ENCODE measurements at places on chromosomes 4 and X.
A peak's percentile ranks its signal among the peaks of the same experiment; 100 is the strongest.

GRCh38 chrX:8048466-8048865 lies 121.3 kb upstream of the PNPLA4 start:
- DNase-seq: no peak

DNA sequence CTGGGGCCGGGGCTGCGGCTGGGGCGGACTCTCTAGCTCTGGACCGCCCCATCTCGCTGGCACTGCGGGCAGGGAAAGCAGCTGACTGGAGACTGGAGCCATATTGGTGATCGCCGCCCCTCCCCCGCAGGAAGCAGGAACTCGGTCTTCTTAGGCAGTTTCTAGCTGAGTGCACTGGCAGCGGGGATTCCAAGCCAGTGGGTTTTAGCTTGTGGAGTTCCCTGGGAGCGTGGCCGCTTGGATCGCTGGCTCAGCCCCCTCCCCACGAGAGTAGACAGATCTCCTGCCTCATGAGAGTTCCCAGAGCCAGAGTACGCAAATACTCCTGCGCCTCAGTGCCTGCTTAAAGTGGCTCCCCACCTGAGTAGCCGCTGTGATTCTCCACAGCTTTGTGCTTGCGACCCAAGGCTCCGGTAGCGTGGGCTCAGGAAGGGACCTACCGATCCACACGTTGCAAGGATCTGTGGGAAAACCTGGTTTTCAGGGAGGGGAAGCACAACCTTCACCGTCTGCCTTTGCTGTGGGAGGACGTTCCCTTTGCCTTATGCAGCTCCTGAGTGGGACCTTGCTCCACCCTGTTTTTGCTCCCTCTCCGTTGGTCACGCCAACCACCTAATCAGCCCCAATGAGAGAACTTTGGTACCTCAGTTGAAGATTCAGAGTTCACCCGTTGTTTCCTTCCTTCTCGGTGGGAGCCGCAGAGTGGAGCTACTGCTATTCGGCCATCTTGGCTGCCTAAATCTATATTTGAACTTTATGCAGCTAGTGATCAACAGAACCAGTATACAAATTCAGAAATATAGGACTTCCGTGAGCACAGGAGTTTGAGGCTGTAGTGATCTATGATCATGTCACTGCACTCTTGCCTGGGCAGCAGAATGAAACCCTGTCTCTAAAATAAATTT lies 803.9 kb upstream of the PCDH10 start:
- DNase-seq: no peak

- DNase-seq: no peak
Measured at GRCh38 chr4:80151981-80152380, 45.3 kb upstream of the PRDM8 start.

DNA sequence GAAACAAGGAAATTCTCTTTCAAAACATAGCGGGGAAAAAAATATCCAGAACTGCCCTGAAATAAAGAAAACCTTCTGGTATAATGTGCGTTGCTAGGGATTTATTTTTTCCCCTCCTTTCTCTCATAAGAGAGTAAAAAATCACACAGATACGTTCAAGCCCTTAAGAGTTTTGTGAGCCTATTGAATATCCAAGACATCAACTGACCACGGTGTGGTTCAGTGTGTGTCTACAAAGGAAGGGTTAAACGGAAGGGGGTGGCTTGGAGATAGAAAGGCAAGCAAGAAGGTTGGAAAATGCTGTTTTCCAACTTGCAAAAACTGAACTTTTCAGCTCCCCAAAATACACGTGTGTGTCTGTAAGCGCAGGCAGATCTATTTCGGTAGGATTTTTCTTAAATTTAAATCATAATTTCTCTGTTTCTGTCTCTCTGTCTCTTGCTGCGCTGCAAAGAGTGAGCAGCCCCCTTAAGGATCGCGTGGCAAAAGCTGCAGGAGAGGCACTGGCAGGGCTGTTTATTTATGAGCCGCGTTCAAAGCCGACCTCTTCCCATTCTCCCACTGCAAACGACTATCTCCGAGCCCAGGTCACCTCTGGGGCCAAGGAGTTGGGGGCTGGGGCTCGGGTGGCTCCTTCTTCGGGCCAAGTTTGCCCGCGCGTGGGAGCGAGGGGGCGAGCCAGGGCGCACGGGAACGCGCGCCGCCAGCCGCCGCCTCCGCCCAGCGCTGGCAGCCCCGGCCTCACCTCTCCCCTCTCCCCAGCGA lies 492 bp upstream of the SLIT2 start:
- no peak for DNase-seq

DNA sequence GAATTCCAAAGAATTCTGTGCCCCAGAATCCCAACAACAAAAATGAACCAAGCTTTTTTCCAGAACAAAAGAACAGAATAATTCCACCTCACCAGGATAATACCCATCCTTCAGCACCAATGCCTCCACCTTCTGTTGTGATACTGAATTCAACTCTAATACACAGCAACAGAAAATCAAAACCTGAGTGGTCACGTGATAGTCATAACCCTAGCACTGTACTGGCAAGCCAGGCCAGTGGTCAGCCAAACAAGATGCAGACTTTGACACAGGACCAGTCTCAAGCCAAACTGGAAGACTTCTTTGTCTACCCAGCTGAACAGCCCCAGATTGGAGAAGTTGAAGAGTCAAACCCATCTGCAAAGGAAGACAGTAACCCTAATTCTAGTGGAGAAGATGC lies 161.6 kb downstream of the AFF2 start:
- DNase-seq: no peak

- DNase-seq: no peak
Measured at GRCh38 chrX:121902463-121902862, 855.1 kb downstream of the GLUD2 start.

DNA sequence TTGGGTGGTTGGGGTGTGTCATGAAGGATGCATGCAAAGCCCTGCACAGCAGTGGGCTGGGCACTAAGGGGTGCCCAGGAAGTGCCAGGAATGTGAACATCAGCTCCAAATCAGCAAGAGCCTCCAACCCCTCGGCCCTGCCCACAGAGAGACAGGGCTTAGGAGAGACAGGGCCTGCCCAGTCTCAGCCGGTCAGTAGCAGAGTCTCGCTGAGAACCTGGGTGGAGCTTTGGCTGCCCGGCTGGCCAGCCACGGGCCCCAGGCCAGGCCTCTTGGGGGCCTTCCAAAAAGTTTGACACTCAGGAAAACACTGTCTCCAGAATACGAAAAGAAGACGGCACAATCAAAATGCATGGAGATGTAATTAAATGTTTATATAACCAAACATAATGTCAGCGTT lies 4.3 kb upstream of the MXD4 start:
- DNase-seq: peak; percentile 79

GRCh38 chrX:150197388-150197787 lies 165.7 kb upstream of the MAMLD1 start:
- DNase-seq: no peak

- no peak for DNase-seq
Measured at GRCh38 chr4:48237996-48238645, 31.5 kb downstream of the TEC start.

DNA sequence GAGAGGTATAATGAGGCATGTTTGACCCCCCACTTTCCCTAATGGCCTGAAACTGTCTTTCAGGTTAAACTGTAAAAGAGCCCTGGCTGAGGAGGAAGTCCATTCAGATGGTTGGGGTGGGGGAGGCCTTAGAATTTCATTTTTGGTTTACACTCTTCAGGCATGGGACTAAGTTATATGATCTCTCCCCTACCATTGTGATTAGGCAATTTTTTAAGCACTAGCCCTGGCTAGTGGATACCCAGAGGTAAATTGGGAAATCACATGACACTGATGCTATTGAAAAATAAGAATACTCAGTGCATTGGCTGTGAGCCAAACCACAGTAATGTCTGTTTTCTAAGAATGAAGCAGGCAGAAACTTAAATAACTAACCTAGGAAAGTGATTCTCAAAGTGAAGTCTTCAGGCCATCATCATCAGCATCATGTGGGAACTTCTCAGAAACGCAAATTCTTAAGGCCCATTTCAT lies 149.7 kb downstream of the RRAGB start:
- no peak for DNase-seq

GRCh38 chrX:66046612-66047235 lies 6.8 kb upstream of the VSIG4 start:
- DNase-seq: no peak

DNA sequence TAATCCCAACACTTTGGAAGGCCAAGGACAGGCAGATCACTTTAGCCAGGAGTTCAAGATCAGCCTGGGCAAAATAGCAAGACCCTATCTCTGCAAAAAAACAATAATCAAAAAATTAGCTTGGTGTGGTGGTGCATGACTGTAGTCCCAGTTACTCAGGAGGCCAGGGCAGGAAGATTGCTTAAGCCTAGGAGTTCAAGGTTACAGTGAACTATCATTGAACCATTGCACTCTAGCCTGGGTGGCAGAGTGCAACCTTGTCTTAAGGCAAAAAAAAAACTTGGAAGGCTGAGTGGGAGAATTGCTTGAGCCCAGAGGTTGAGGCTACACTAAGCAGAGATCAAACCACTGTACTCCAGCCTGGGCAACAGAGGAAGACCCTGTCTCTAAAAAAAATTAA lies 5.2 kb upstream of the FRYL start:
- DNase-seq: no peak

DNA sequence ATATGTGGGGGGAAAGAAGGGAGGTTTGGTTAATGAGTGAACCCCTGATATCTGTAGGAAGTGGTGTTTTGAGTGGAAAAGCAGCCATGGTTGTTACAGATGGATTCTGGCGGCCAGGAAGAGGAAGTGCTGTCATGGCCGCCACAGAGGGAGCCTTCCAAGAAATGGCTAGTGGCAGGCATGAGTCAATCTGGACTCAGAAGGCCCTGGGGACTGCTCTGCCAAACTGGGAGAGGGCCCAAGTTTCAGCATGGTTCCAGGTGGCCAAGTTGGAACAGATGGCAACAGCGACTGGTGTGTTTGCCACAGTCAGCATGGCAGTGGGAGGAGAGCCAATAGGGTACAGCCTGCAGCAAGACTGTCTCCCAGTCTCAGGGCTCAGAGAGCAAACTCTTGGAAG lies 32.5 kb downstream of the ETDB start:
- no peak for DNase-seq

DNA sequence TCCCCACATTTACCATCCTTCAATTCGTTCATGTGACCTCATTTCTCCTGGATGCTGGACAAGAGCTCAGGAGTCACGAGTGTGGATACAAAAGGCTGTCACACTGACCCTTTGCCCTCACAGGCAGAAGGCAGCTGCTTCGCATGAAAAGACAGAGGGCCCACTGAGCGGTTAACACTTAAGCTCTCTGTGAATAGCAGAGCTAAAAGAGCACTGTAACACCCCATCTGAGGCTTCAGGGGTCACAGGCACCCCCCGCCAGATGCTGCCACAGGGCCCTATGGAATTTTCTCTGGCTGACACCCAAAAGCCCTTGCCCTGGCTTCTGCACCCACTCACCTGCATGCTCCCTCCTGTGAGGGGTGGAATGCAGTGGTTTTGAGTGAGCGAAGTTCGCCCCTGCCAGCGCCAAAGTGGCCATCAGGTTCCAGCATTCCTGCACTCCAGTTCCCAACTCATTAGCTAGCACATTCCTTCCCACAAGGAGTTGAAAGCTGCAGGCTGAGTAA lies 360.9 kb downstream of the PPP3CA start:
- no peak for DNase-seq

- DNase-seq: no peak
Measured at GRCh38 chr4:112361181-112361791, 64.1 kb downstream of the ALPK1 start.

DNA sequence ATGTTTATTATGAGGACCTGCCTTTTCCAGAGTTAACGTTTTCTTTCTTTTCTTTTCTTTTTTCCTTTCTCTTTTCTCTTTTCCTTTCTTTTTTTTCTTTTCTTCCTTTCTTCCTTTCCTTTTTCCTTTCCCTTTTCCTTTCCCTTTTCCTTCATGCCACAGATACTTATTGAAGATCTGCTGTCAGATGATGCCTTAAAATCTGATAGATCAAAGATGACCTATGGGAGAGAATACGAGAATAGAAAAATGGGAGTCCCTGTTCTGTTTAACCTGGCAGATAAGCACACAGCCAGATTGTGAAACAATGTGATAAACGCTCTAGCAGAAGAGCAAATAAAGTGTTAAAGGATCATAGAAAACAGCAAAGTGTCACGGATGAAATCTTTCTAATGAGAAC lies 38.9 kb downstream of the AFF1 start:
- DNase-seq: no peak

- no peak for DNase-seq
Measured at GRCh38 chr4:23923840-23924239, 34.0 kb upstream of the PPARGC1A start.

GRCh38 chrX:45187731-45188130 lies 12.9 kb downstream of the DIPK2B start:
- no peak for DNase-seq

DNA sequence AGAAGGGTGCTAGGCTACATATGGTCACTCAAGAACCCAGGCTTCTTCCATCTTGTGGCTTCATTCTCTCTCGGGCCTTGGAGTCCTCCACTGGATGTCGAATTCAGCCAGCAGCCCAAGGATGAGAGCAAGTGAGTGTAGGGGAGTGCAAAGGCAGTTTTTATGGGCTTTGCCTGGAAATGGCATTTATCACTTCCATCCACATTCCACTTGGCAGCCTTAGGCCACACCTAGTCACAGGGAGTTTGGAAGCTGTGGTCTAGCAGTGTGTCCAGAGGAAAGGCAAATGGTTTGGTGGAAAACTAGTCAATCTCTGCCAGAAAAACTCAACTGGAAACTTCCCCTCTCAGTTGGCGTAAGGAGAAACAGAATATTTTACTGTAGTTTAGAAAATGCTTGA lies 59.0 kb downstream of the NHS start:
- no peak for DNase-seq

DNA sequence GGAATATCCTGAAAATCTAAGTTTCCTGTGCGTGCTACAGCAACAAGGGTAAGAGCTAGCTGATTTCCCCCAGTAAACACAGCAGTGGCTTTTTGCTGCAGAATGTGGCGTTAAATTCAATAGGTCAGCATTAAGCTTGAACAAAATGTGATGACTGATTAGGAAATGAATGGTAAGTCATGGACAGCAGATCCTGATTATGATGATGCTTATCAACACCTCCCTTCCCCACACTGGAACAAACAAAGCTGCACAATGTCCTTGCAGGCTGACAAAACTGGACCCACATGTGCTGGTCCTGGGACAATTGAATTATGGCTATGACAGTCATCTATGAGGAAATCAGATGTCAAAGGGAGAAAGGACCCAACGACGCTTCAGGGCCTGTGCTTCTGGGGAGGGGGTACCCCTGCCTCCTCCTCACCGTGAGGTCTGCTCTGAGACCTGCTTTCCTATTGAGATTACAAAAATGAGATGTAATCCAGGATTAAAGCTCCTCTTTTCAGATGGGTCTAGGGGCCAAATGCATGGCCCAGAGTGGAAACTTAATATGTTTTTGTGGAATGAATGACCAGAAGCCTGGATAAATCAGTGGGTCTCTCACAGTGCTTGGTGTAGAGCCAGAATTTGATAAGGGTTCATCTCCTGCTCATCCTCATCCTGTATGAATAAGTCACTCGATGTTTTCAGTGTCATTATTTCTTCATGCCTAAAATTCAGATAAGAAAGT lies 32.0 kb upstream of the BOD1L1 start:
- DNase-seq: no peak

GRCh38 chrX:101365301-101365795 lies 16.8 kb upstream of the TIMM8A start:
- no peak for DNase-seq

- no peak for DNase-seq
Measured at GRCh38 chrX:120726294-120726693, 96.4 kb upstream of the C1GALT1C1 start.
